ELR (cell line): ENCODE measurements at places on chromosomes 16 and 17.

DNA sequence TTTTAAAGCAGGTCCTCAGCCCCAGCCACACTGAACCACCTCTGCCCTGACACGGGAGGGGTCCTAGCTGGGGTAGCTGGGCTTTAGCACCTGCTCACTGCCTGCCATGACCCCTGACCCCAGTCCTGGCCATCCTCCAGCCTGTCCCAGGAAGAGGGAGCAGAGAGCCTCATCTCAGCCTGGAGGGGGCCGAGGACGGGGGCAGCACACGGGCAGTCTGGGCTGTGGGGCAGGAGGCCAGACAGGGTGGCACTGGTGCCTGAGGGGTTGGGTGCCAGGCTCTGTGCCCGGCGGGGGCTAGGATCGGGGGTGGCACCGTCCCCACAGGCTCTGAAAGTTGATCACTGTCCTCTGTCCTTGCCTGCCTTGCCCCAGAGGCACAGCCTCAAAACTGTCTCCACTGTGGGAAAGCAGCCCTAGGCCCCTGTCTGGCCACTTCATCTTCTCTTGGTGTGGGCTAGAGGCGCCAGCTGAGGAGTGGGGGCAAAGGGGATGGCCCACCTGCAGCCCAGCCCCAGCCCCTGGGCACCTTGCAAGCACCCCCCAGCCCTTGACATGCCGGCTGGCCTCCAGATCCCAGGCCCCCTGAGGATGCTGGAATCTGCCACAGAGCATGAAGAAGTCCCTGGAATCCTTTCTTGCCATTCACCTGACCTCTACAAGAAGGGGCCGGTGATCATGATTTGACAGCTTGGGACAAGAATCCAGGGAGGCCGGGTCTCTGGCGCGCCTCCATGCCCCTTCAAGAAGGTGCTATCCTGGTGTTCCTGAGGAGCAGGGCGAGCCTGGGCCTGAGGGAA is 15.7 kb downstream of the ENDOV start:
- DNase-seq, result no peak

GRCh38 chr17:71117466-71117865 is 948.1 kb downstream of the KCNJ2 start:
- no peak for DNase-seq

- DNase-seq, result peak; percentile 79
Measured at GRCh38 chr17:72254808-72255449, 134.1 kb downstream of the SOX9 start.

DNA sequence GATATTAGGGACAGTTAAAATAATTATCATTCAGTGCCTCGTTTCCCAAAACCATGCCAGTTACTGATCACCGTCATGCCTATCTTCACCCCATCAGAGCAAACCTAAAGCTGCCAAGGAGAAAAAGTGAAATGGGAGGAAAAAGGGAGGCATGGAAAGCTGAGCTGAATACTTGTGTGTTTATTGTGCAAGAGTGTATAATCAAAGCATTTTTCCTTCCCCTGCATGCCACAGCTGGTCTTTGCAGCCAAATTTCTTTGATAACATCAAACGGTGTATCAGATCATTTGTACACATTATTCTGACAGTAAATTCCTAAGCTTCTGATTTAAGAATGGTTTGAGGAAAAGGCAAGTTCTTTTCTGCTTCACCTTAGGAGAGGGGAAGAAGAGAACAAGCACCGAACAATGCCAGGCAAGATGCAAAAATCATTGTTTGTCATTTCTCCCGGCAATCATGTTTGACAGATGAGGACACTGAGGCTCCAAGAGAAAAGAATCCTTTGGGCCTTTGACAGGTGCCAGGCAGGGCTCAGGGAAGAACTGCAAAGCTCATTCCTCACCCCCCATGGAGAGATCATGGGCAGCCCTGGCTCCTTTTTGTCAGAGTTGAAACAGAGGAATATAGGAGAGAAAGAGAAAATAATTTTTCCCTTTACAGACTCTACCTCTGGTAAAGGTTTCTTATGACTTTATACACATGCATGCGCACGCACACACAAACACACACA is 51.4 kb upstream of the ARHGAP44 start:
- DNase-seq, result no peak
